RWPE1 (cell line): ENCODE measurements at places on chromosomes 2 and 18.

GRCh38 chr2:12507295-12507694 lies 209.4 kb upstream of the TRIB2 start:
- DNase-seq = peak; percentile 90

GRCh38 chr2:101076581-101076980 lies 74.5 kb downstream of the RPL31 start:
- DNase-seq = no peak

- DNase-seq = peak; percentile 44
Observed at GRCh38 chr2:188369365-188369764, 77.7 kb downstream of the GULP1 start.

DNA sequence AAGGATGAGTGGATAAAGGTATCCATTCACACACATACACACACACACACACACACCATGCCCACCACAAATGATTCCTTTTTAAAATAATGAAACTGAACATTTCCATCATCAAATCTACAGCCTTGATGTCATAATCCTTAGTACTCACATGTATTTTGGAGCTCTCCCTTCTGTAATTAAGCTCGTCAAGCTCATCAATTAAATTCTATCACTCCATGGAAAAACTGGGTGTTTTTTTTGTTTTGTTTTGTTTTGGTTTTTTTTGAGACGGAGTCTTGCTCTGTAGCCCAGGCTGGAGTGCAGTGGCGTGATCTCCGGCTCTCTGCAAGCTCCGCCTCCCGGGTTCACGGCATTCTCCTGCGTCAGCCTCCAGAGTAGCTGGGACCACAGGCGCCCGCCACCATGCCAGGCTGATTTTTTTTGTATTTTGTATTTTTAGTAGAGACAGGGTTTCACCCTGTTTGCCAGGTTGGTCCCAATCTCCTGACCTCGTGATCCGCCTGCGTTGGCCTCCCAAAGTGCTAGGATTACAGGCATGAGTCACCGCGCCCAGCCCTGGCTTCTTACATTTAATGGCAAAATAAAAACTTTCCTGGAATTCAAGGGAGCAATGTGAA lies 78.6 kb upstream of the RGPD4 start:
- DNase-seq = no peak

GRCh38 chr2:52613064-52613463 lies 1154.5 kb upstream of the CHAC2 start:
- DNase-seq = no peak

- no peak for DNase-seq
Observed at GRCh38 chr2:161418715-161419637, 2.9 kb downstream of the TBR1 start.

DNA sequence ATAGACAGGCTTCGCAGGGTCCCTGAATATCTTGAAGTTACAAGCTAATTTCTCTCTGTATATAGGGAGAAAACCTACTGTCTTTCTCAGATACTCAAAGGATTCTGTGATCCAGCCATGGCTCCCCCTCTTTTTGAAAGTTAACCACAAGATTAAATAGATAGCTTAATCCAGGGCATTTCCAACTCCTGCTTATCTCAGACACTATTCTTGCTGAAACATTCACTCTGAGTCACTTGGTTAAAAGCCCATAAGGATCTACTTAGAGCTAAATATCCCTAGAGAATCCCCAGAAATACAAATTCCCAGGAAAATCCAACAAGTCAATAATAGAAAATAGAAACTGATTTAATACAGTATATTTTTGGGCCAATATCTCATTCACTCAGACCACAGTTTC lies 179.1 kb upstream of the LYPD1 start:
- no peak for DNase-seq

DNA sequence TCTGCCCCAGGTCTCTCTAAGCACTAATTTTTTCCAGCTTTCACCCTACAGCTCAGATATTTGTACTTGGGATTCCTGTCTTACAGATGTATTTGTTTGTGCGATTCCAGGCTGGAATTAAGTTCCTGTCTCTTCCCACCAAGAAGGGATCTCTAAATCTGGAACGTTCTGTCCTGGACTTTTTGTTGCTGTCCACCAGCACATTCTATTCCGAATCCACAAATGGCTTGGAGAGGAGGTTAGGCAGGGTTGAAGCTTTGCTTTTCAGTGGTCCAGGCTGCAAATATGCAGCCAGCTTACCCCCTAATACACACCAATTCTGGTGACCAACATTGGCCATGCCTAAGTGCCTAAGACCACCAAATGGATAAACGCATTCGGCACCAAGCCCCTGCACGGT lies 315.0 kb downstream of the TNS1 start:
- no peak for DNase-seq

GRCh38 chr18:63253014-63253413 lies 66.6 kb downstream of the BCL2 start:
- no peak for DNase-seq

- no peak for DNase-seq
Observed at GRCh38 chr2:24026233-24026632, 16.3 kb downstream of the MFSD2B start.

GRCh38 chr2:71923887-71924533 lies 223.7 kb downstream of the CYP26B1 start:
- peak; percentile 76 for DNase-seq

- no peak for DNase-seq
Observed at GRCh38 chr2:27833931-27834330, 56.3 kb downstream of the RBKS start.

DNA sequence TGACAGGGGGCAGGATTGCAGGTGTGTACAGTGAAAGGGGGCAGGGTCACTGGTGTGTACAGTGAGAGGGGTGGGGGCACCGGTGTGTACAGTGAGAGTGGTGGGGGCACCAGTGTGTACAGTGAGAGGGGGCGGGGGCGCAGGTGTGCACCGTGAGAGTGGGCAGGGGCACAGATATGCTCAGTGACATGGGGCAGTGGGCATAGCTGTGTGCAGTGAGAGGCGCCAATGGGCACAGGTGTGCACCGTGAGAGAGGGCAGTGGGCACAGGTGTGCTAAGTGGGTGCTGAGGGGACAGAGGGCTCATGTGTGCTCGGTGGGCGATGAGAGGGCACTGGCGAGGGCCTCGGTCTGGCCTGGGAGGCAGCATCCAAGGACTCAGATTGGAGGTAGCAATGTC lies 63.0 kb downstream of the GREB1 start:
- DNase-seq = no peak

GRCh38 chr2:219228041-219228910 lies 1.2 kb downstream of the ATG9A start:
- no peak for DNase-seq

- no peak for DNase-seq
Observed at GRCh38 chr2:3094999-3095958, 282.3 kb downstream of the EIPR1 start.

DNA sequence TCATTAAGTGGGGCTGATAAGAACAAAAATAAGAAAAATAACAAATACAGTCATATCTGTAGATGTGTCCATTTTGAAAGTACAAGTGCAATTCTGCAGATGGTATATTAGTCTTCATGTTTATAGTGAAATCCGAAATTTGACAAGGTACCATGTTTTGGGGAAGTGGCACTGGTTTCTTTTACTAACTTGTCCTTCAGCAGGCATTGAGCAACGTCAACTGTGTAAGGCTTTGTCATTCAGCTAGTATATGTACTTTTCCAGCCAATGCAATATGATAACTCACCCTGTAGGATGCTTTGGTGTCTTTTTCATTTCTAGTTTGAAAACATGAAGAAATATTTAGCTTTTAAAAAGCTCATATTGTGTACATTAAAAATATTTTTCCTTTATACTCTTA lies 139.9 kb downstream of the MCFD2 start:
- DNase-seq = no peak

DNA sequence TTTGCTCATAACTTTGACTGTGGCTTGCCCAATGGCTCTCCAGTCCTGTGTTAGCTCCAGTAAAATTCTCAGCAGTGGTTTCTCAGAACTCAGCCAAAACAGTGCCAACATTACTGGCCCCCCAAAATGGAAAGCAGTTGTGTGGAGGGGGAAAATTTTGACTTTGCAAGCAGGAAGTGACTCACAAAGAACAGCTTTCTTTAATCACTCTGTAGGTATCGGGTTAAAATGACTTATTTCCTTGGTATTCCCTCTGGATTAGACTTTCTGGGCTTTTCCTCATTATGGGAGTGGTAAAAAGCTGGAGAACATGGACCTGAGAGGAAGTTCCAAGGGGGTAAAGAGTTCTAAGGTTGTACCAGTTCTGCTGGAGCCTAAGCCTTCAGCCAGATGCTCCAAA lies 175.7 kb upstream of the RND3 start:
- peak; percentile 76 for DNase-seq

DNA sequence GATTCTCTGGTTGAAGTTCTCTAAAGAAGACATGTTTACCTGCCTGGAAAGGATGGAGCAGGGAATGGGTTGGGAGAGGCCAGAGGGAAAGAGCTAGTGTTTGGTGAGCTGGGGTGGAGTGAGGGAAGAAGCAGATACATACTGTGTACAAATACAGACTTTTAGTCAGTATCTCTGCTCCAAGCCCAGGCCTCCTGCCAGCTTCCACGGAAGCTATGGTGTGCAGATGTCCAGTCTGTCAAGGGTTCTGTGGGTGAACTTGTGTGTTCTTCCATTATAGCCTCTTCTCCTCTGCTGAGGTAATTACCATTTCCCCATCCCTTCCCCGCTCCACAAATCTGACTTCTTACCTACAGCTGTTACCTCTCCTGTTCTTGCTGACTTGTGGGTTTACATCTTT lies 208.6 kb downstream of the HRH4 start:
- DNase-seq = no peak

DNA sequence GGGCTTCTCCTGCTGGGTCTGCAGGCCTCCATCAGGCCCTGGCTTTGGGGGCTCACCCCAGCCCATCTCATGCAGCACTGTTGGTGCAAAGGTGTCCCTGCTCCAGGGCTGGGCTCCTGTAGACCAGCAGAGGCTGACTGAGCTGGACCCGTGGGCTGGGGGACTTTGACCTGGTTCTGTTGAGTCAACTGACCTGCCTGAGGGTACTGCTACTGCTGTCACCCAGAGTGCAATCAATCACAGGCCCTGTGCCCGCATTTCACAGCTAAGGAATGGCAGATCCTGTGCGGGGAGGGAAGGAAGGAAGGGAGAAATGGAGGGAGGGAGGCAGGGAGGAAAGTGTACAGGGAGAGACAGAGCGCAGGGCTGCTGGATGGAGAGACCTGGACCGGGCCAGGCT lies 136.8 kb downstream of the TPO start:
- DNase-seq = no peak

DNA sequence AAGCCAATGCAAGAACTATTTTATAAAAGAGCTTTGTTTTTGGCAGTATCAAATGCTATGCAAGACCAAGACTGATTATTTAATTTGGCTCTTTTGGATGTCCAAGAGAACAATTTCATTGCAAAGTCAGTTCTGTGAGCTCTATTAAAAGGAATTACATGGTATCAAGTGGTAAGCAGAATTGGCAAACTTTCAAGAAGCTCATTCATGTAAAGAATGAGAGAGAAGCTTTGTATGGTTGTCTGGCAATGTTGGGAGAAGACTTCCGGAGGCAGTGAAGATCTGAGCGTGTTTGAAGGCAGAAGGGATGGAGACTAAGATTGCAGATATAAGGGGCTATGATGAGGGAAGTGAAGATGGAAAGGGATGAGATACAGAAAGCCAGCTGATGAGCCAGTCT lies 49.6 kb downstream of the CPS1 start:
- DNase-seq = no peak

- DNase-seq = no peak
Observed at GRCh38 chr2:72953528-72953927, 36.2 kb downstream of the EMX1 start.

- DNase-seq = no peak
Observed at GRCh38 chr2:30465171-30465545, 18.1 kb downstream of the LCLAT1 start.

GRCh38 chr2:160139991-160140390 lies 60.1 kb downstream of the ITGB6 start:
- no peak for DNase-seq

DNA sequence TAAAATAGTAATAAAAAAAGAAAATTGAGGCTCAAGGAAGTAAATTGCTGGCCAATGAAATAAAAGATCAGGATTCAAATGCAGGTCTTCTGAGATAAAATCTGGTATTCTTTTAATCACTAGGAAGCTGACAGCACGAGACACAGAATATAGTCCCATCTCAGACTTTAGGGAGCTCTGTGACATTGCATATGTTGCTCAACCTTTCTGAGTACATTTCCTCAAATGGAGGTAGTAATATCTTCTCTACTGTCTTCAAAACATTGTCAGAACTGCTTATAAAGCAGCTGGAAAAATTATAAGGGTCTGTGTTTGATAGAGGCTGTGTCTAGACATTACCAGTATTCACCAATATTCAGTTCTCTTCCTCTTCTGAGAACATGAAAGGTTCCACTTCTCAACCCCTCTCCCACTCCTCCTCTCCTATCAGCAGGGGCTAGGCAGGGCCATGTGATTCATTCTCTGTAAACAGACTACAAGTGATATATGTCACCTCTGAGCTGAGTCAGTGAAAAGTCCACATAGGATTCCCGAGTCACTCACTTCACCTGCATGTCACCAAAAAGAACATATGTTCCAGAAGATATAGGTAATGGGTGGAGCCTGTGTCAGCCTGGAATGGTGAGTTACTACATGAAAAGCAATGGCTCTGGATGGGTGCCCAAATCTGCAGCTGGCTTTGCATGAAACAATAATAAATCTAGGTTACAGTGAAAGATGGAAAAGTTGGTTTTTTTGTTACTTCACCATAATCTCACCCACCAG lies 7.1 kb downstream of the KCNE4 start:
- DNase-seq = no peak

GRCh38 chr2:6072276-6072675 lies 380.1 kb downstream of the SOX11 start:
- DNase-seq = no peak

- DNase-seq = no peak
Observed at GRCh38 chr2:76391678-76392077, 681.0 kb upstream of the GCFC2 start.

DNA sequence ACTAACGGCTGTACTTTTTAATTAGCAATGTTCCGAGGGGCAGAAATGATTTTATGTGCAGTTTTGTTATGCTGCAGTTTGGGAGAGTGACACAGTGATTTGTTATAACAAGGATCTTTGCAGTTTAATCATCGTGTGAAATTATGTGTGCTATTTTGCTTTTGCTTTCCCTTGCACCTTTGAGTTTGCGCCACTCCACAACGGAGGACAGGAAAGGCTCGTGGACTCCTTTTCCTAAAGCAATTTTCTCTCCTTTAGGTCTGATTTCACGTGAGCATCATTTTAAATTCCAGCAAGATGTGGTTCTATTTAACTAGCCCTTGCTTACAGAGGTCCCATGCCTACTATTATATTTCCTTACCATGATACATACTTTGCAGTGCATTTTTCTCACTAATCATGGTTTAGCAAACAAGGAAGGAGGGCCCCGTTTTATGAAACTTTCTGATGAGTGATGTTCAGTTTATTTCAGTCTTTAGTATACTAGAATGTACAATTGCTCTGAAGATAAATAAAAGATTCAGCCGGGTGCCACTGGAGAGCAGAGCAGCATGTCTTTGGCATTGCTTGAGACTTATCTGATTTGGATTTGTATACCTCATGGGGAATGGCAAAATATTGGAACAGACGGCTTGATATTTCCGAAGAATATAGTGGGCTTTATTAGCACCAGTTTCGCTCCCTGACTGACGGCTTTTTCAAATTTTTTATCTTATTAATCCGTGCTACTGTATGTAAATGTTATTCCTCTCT lies 528.2 kb upstream of the FANCL start:
- no peak for DNase-seq
